ENCODE measurements at places on chromosomes 5 and 9.

DNA sequence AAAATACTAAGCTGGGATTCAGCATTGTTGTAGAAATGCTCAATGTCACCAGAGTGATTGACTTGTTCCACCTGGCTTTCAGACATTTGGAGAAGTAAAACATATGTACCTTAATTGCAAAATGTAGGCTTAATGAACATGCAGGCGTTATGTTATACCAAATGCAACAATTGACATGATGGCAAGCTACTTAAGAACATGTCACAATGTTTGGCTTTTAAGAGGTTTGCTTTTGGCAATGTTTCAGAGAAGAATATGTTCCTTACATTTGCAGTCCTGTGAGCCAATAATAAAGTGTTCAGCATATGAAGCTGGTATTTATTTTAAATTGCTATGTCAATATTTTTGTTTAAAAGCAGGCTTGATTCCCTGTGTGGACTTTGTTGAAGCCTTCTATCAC is 111.7 kb upstream of the NUDT12 start:
- no peak for DNase-seq

GRCh38 chr9:5756633-5757032 is 76.3 kb downstream of the ERMP1 start:
- no peak for DNase-seq

- DNase-seq: no peak
These were observed 133.5 kb upstream of the DAP start for GRCh38 chr5:10894445-10895054.

GRCh38 chr5:32767948-32768467 is 56.9 kb downstream of the NPR3 start:
- DNase-seq: peak; percentile 14

DNA sequence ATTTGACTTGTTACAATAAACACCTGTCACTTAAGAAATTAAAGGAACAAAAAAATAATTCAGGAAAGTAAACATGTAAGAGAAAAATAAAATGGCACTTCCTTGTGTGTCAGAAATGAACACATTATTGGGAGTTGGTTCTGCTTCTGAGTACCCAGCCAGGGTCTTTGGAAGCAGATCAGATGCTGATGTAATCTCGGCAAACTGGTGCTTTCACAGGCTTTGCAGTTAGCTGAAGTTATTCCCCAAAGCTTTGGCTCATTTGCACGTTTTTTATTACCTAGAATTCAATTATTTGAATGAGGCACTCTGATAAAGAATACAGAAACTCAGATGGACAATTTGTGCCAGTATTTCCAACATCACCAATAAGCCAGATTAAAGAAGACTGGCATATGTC is 10.9 kb downstream of the CDH18 start:
- DNase-seq: no peak

GRCh38 chr5:148615644-148616275 is 38.6 kb downstream of the HTR4 start:
- no peak for DNase-seq

DNA sequence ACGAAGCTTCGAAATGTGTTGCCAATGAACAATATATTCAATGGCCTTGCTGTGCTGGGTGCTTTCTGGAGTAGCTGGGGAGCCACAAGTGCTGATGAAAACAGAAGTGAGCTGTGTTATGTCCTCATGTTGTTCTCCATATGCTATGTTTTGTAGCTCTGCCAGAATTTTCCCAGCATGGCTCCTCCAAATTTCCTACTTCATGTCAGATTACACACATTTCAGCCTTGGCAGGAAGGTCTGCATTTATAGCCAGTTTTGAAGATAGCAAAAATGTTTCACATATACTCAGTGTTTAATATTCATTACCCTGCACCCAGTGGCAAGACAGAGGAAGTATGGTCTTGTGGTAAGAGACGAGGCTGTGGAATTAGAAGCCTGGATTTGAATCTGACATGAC is 22.6 kb upstream of the NMUR2 start:
- DNase-seq: no peak

GRCh38 chr9:137127301-137128157 is 11.4 kb upstream of the GRIN1 start:
- no peak for DNase-seq

- no peak for DNase-seq
These were observed 4.3 kb downstream of the PCDH1 start for GRCh38 chr5:141873933-141874261.

GRCh38 chr9:125272697-125273096 is 11.1 kb downstream of the GAPVD1 start:
- peak; percentile 54 for DNase-seq
